Heart left ventricle (tissue), 16 donors: ENCODE measurements at places on chromosomes 13 and 19. TPM values are rescaled to one million over a fixed set of nuclear protein-coding genes. Genes with fewer than 3 reads are reported as not detected.

DNA sequence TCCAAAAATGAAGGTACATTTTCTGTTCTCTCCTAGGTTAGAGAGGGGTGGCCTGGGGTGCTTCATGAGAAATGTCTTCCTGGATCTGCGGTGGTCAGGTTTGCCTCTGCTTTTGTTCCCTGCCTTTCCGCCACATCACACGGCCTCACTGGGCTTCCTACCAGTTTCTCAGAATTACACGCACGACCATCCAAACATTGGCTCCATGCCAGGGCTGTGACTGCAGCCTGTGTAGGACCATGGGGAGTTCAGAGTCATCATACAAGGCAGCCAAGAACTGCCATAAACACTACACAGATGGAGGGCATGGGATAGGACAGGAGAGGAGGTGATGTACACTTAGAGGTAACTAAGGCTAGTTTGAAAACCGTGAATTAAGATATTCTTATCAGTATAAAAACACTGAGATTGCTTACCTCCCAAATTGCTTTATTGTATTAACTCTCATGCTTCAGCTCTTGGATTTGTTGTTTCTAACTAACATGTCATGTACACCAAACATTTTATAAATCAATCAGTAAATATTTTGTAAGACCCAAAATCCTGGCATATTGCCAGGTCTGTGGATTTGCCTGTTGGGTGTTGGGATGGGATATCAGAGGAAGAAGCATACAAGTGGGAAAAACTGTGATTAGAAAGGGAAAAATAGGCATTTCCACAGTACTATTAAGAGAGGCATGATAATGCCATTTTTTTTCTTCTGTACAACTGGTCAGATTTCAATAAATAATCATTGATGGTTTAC, 45.2 kb downstream of the CDADC1 start:
- DNase-seq: peak; percentile 57

The MISP gene
- total RNA-seq: not detected

DNA sequence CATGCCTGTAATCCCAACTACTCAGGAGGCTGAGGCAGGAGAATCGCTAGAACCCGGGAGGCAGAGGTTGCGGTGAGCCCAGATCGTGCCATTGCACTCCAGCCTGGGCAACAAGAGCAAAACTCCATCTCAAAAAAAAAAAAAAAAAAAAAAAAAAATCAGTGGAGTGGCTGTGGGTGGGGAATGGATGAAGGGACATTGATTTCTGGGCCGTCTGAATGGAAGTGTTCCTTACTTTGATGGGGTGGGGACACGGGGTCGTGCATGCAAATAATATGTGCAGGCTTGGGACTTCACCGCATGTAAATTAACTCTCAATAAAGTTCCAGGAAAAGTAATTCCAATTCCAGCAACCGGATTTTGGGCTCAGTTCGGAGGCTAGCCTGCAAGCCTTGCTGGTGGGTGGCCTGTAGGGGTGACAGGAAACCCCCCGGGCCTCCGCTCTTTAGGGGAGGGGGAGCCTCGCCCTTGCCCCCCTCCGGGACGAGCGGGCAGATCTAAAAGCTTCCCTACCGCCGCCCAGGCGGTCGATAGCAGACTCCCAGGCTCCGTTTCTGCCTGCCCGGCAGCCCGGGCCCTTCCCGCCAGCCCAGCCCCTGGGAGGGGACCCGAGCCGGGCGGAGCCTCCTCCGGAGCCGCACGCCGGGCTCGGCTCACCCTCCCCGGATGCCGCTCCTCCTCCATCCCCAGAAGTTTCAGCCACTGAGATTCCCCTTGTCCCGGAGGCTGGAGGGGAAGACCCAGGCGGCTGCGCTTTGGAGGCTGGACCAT, 48.0 kb upstream of the ADGRE5 start:
- no peak for DNase-seq

DNA sequence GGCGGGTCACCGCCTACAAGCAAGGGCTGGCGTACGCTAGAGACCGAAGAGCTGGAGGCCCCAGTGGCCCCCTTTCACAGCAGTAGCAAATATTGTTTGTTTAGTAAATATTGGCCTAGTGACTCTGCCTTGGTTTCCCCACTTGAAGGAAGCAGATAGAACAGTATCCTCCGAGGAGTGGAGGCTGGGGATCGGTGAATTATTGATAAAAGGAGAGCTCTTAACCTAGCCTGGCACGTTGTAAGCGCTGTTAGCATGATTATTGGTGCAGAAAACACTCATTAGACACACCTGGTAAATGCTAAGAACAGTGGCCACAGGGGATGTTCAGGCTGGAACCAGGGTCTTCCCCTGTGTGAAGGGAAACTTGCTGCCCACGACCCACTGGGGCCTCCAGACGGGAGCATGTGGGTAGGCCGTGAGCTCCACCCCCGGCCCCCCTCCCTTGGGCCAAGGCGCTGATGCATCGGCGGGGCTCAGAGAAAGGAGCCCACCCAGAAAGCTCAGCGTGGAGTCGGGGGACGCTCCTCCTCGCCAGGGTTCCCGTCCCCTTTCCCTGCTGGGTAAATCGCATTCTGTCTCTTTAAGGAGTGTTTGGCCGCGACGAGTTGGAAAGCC, 2.3 kb downstream of the IER2 start:
- no peak for DNase-seq

The C19orf85 gene
- total RNA-seq: not detected

- DNase-seq: no peak
These were observed 10.6 kb upstream of the TLE2 start for GRCh38 chr19:3039641-3040077.

The GJA3 gene
- total RNA-seq: 16.5 TPM
